Stimulated activated CD4-positive, alpha-beta T cell treated with anti-CD3 and anti-CD28 coated beads, Interleukin-15, amount 100 ng/mL, for 1 hour (primary cell): ENCODE measurements at places on chromosomes 1 and 21.

- DNase-seq: no peak
Observed at GRCh38 chr21:45130324-45130774, 56.0 kb downstream of the ADARB1 start.

DNA sequence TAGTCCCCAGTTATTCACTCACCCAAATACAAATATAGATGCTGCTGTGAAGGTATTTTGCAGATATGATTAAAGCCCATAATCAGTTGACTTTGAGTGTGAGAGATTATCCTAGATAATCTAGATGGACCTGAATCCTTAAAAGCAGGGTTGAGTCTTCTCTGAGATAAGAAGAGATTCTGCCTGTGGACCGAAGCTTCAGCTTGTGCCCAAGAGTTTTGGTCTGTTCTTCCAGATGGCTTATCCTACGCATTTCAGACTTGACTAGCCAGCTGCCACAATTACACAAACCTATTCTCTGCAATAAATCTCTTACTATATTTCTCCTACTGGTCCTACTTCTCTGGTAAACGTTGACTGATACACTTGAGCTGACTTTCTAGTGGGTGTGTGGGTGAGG, 145.1 kb downstream of the KCNJ6 start:
- no peak for DNase-seq

- DNase-seq: no peak
Observed at GRCh38 chr1:63773496-63773814, 362 bp upstream of the ROR1 start.

DNA sequence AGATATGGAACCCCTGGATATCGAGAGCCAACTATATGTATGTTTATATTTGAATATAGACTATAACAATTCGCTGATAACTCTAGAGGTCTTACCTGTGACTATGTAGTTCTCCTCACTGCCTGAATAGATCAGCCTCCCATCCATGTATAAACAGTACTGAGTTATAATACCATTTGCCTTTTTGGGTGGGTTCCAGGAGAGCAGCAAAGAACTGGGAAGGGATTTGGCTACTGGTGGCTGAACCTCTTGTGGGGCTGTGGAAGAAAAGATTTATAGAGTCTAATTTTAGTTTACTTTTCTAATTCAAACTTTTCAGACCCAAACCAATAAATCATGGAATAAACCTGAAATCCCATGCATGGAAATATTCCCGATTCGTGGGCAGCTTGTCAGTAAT, 376.9 kb downstream of the USH2A start:
- no peak for DNase-seq

DNA sequence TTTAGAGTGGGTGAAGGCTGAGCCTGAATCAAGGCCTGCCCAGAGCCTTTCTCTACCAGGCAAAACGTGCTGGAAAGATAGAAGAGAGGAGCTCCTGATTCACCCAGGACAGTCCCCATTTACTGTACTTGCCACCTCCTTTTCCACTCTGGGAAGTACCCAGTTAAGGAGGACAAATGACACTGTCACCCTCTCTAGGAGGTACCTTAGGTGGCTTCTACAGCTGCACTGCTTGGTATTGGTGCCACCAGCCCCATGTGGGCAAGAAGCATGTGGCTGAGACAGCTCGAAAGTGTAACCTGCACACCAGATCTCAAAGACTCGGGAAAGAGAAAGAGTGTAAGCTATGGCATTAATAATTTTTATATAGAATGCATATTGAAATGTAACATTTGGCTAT, 42.3 kb downstream of the RUNX1 start:
- DNase-seq: no peak

- no peak for DNase-seq
Observed at GRCh38 chr1:234691567-234691966, 81.6 kb upstream of the IRF2BP2 start.

DNA sequence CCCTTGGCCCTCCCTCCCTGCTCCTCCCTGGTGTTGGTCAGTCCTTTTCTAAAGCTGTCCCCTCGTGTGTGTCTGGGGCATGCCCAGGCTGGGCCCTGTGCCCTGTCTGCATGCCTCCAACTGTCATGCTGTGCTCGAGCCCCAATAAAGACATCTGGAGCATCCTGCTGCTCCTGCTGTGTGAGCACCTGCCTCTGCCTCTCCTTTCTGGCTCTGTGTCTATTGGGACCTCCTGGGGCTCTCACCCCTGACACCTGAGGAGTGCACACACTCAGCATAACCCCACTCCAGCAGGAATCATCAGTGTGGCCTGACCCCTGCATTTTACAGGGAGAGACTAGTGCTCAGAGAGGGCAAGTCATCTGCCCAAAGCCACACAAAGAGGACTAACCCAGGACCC, 23.7 kb downstream of the KCNC4 start:
- no peak for DNase-seq

GRCh38 chr1:243882276-243882675, 32.2 kb upstream of the AKT3 start:
- no peak for DNase-seq

DNA sequence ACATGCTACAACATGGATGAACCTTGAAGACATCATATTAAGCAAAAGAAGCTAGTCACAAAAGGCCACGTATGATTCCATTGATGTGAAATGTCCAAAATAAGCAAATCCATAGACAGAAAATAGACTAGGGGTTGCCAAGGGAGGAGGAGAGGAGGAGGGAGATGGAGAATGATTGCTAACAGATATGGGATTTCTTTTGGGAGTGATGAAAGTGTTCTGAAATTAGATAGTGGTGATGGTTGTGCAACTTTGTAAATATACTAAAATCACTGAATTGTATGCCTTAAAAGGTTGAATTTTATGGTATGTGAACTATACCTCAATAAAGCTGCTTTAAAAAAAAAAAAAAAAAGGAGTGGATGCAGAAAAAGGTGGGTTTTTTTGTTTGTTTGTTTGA, 7.6 kb downstream of the CLSTN1 start:
- DNase-seq: no peak

GRCh38 chr1:183194527-183195141, 8.6 kb downstream of the LAMC2 start:
- no peak for DNase-seq

GRCh38 chr1:83764209-83764608, 234.7 kb downstream of the TTLL7 start:
- DNase-seq: no peak

DNA sequence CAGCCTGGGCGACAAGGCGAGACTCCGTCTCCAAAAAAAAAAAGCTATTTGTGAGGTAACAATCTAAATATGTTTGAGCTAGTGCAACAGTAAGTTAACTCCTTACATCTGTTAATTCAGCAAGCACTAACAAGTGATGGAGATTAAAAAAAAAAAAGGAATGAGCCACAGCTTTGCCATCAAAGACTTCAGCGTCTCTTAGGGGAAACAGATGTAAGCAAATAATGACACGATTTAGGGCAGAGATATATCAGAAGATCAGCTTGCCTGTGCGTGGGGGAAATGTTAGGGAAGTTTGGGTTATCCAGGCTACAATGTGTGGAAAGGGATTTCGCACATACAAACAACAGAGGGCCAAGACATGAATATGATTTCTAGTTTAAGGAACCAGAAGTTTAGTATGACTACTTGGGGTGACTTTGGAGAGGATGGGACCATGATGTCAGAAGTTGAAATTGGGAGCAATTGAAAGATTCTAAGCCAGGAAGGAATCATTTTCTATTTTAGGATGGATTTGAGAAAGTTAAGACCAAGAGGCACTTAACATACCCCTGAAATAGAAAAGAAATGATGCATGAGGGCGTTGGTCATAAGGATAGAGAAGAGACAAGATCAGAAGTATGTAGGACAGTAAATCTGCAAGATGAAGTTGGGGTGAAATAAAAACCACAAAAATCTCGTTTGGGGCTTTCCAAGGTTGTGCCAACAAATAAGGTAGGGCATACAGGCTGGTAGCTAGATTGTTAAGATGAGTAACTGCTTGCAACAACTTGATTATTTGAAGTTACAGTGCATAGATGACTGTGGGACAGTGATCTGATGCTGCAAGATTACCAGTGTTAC, 2.4 kb upstream of the BRWD1 start:
- no peak for DNase-seq

GRCh38 chr1:5891736-5892135, 100.5 kb downstream of the NPHP4 start:
- DNase-seq: no peak

GRCh38 chr21:42471206-42471605, 24.8 kb downstream of the RSPH1 start:
- DNase-seq: no peak

DNA sequence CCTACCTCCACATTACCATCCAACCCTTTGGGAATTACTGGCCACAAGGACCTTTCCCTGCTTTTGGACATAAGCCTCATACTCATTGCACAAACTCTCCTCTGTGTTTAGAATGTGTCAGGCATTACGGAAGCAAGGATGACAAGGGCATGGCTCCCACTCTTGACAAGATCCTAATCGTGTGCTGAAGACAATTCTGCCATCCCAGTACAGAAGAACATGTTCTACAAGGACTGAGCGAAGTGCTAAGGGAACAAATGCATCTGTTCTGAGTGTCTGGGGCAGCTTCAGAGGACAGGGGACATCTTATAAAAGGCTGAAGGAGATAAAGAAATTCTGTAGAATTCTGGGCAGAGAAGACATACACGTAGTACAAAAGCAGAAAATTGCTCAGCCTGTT, 378.5 kb upstream of the CAMK1G start:
- DNase-seq: no peak

DNA sequence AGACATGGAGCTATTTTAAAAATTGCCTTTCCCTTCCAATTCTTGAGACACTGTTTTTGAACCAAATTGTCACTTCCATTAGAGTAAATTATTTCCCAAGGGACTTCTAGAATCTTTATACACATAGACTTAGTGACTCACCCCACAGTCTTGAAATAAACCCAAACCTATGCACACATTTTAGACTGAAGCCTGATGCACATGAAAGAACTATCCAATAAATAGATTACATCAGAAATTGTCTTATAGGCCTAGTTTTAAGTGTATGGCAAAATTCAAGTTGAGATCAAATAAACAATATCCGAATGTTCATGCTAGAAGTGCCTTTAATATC, 32.2 kb upstream of the ZNF326 start:
- no peak for DNase-seq

DNA sequence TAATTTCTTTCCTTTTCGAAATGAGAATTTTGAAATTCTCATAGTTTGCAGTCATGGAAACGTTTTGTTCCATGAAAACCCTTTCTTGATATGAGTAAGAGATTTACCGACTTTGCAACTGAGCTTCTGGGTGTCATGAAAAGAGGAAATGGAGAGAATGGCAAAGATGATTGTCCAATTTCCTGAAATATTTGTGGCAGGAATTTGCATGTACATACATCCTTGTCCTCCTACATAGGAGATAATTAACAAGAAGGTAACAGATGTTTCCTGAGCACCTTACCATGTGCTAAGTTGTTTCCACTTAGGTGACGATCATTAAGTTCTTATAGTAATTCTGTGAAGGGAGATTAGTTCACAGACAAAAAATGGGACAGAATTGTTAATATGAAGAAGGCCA, 170.7 kb downstream of the NEGR1 start:
- DNase-seq: no peak

- no peak for DNase-seq
Observed at GRCh38 chr1:88890791-88891317, 513 bp downstream of the GTF2B start.

- DNase-seq: no peak
Observed at GRCh38 chr1:3244927-3245315, 175.9 kb downstream of the PRDM16 start.

- DNase-seq: no peak
Observed at GRCh38 chr1:44698138-44698537, 23.6 kb downstream of the ARMH1 start.

- DNase-seq: no peak
Observed at GRCh38 chr1:38269923-38270848, 223.6 kb upstream of the POU3F1 start.

DNA sequence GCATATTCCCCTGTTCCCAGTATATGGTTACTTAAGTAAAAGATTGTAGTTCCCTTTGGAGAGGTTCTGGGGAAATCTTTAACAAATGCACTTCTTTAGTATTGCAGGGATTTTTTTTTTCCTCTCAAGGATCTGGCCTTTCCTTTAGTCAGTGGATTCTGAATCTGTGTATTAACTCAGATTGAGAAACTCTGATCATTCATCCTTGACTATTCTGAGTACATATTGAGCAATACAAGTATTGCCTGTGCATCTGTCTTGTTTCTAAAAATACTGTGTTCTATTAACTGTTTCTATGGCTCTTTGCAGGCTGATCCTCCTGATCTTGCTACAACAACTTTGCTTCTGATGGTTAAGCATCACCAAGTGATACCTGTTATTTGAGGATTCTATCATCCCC, 67.8 kb upstream of the FGGY start:
- DNase-seq: no peak

GRCh38 chr1:210600421-210601159, 271.9 kb downstream of the HHAT start:
- DNase-seq: no peak

DNA sequence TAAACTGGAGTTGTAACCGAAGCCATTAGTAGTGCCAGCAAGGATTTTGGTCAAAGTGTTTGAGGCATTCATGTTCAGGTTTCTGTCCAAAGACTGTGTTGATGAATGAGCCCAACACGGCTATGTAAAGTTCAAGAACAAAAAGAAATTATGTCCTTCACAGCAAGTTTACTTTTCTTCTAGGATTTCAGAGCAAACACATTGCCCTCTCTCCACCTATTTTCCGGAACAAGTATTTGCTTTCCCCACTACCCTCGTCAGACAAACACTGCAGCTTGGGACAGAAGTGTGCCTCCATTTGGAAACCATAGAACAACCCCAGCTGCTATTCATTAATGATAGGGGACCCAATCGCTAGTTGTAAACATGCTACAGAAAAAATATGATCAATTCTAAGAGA, 151.4 kb upstream of the C1orf105 start:
- DNase-seq: no peak

GRCh38 chr1:228345201-228345930, 61.3 kb downstream of the TRIM11 start:
- no peak for DNase-seq
